ENCODE measurements at places on chromosomes 1 and 21.

DNA sequence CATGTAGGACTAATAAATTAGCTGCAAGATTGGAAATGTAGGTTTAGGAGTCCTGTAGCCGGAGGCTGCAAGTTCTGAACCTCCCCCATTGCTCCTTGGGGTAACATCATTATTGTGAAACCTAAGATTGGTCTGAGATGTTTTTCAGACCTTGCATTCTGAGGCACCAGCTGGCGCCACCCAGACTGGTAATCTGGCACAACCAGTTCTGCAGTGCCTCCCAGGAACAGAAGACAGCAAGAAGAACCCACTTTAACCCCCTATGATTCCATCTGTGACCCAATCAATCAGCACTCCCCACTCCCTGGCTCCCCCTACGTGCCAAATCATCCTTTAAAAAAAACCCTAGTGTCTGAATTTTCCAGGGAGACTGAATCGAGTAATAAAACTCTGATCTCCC, 11.6 kb upstream of the DNAJC6 start:
- peaks cover 4% of the 10 kb centered on the region for H3K36me3 ChIP-seq
- H3K4me3 ChIP-seq, result no peak overlapping the region
- H3K4me1 ChIP-seq, result peaks cover 8% of the 10 kb centered on the region
- H3K27ac ChIP-seq, result peak overlapping the region; percentile 7
- H3K27me3 ChIP-seq, result no peaks in the 10 kb centered on the region

- peak overlapping the region; percentile 90 for H3K27ac ChIP-seq
- peaks cover 45% of the 10 kb centered on the region for H3K4me1 ChIP-seq
- H3K36me3 ChIP-seq, result no peaks in the 10 kb centered on the region
- DNase-seq, result no peak
- H3K4me3 ChIP-seq, result no peak overlapping the region
- H3K27me3 ChIP-seq, result no peaks in the 10 kb centered on the region
Observed at GRCh38 chr1:8455700-8456307, 137.9 kb downstream of the SLC45A1 start.

DNA sequence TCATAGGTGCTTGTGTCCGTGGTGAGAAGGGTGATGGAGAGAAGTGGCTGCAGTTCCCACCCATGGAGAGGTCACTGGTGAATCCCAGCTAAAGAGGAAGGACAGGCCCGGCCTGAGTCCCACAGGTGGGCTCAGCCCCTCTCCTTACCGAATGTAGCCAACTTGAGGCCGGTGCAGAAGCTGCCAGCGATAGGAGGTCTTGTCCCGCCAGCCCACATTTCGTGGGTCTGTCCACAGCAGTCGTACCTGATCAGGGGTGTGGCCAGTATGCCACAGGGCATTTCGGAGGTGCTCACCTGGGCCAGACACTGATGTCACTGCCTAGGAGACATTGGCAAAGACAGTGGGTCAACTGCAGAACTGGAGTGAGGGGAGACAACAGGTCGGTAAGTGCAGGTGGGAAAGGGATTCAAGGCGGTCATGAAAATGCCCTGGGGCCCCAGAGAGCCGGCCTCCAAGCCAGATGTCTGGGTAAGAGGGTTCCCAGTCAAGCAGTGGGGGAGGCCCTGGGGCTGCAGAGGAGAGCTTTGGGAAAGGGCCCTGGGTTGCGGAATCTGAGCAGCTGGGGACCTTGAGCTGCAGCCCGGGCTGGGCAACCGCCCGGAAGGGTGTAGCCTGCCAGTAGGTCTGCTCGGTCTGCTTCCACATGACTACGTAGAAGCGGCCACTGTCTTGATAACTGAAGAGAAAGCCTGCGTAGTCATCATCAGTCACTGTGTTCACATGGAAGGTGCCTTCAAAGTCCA, 10.6 kb downstream of the THBS3 start:
- no peak overlapping the region for H3K27ac ChIP-seq
- H3K27me3 ChIP-seq, result no peaks in the 10 kb centered on the region
- no peak overlapping the region for H3K4me3 ChIP-seq
- H3K4me1 ChIP-seq, result peaks cover 24% of the 10 kb centered on the region
- H3K36me3 ChIP-seq, result peaks cover 5% of the 10 kb centered on the region
- no peak for DNase-seq

GRCh38 chr1:155392898-155393411, 72.3 kb downstream of the RUSC1 start:
- no peaks in the 10 kb centered on the region for H3K27me3 ChIP-seq
- peak overlapping the region; percentile 91 for H3K27ac ChIP-seq
- no peak for DNase-seq
- peaks cover 16% of the 10 kb centered on the region for H3K4me1 ChIP-seq
- peaks cover 40% of the 10 kb centered on the region for H3K36me3 ChIP-seq

DNA sequence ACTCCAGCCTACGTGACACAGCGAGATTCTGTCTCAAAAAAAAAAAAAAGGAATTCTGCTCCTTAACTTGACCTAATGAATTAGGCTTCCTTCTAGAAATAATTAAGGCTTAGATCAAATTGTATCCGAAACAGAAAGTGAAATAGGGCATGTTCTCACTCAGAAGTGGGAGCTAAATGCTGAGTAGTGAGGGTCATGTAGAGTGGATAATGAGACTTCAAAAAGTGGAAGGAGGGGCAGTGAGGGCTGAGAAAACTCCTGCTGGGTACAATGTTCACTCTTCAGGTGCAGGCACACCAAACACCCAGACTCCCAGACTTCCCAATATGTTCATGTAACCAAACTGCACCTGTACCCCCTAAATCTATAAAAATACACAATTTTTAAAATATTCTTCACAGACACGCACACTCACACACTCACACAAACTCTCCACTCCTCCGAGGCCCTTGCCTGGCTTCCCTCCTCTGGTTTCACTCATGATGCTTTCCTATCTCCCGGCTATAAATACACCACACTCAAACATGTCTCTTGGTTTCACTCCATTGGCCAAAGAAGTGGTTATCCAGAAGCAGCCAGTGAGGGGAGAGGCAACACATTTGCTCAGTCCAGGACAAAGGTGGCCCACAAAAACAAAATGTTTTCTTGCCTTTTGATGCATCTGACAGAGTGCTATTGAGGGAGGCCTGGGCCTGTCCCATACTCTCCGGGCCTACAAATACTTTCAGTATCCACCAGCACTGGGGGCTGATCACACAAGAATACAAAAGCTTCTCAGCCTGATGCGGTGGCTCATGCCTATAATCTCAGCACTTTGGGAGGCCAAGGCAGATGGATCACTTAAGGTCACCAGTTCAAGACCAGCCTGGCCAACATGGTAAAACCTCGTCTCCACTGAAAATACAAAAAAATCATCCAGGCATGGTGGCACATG, 249.2 kb downstream of the TOMM20 start:
- no peak overlapping the region for H3K27ac ChIP-seq
- H3K36me3 ChIP-seq, result no peaks in the 10 kb centered on the region
- peaks cover 17% of the 10 kb centered on the region for H3K4me1 ChIP-seq
- no peak for DNase-seq
- H3K4me3 ChIP-seq, result no peak overlapping the region

DNA sequence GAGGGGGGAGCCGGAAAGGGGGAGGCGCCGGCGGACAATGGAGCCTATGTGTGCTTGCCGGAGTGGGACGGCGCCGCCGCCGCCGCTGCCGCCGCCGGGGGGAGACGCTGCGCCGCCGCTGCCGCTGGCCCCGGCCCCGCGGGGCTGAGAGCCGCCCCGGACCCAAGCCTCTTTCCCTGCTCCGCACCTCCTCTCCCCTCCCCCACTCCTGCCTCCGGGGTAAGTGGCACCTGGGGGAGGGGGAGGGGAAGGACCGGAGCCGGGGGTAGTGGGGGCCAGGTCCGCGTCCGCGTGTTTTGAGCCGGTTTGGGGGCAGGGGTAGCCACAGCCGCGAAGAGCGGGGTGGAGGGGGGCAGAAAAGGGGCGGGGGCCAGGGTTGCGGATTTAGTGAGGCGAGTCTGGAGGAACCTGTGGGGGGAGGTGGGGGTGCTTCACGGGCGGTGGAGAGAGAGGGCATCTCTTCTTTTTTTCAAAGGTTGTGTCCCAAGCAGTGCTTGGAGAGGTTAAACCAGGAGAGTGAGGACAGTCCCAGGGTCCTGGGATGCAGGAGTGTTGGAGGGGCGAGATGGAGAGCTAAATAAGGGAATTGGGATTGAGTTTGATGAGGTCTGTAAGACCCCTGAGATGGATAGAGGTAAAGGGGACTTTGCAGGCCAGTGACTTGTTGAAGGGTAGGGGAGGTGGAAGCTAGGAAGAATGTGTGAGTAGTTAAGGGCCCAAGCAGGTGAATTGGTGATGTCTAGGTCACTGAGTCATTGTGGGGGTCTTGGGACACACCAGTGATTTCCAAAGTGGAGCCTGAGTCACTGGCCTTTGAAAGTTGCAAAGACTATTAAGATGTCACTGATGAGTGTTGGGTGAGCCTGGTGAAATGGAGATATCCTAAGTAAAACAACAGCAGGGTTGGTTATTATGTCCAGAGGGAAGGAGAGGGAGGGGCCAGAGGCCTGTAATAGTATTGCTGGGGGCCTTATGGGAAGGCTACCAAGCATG, 59.1 kb downstream of the BCL9 start:
- no peak for DNase-seq
- peaks cover 26% of the 10 kb centered on the region for H3K4me1 ChIP-seq
- H3K27me3 ChIP-seq, result no peaks in the 10 kb centered on the region
- peak overlapping the region; percentile 91 for H3K4me3 ChIP-seq

- peaks cover 13% of the 10 kb centered on the region for H3K27me3 ChIP-seq
- H3K4me3 ChIP-seq, result peak within 1 kb of the TSS; percentile 93
- peak within 1 kb of the TSS; percentile 87 for H3K27ac ChIP-seq
- peak; percentile 52 for DNase-seq
- H3K36me3 ChIP-seq, result peaks cover 4% of the 10 kb centered on the region
Observed at GRCh38 chr1:48776393-48777218, at the start of gene BEND5. Gene BEND5, minus strand, starts transcription at chr1:48776891. Its CDS starts 60 bp downstream, at chr1:48776831.

DNA sequence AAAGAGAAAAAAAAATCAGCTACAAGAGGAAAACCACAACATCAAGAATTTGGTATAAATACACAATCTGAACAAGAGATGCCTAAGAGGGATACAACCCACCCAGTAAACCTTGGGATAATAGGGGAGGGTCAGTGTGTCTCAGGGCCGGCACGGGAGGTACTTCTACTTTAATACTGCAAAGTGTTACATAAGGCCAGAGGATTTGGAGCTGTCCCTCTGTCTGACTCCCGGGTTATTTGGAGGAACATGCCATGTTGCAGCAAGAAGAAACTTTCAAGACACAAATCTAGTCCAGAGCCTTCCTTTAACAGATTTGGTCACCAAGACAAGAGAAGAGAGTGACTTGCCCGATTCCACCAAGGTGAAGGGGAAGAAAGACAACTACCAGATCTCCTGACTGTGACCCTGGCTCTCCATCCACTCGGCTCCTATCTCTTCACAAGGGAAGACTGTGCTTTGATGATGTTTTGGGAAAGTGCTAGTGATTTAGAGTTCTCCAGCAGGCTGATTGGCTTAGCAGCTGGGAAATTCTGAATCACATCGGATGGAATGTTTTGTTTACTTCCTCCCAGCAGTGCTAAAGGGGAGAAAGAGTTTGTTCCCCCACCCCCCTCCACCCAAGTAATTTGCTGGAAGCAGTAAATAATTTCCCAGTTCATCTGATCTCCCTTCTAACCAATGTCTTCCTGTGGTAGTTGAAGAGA, 29.3 kb downstream of the SGIP1 start:
- no peaks in the 10 kb centered on the region for H3K36me3 ChIP-seq
- H3K27me3 ChIP-seq, result no peaks in the 10 kb centered on the region
- H3K4me1 ChIP-seq, result peaks cover 13% of the 10 kb centered on the region
- H3K27ac ChIP-seq, result peak overlapping the region; percentile 2

- DNase-seq, result no peak
- peaks cover 51% of the 10 kb centered on the region for H3K27me3 ChIP-seq
- H3K36me3 ChIP-seq, result no peaks in the 10 kb centered on the region
Observed at GRCh38 chr1:78224246-78224785, 178.6 kb downstream of the GIPC2 start.

GRCh38 chr1:30692201-30692947, 31.0 kb downstream of the MATN1 start:
- no peak overlapping the region for H3K27ac ChIP-seq
- no peak overlapping the region for H3K4me3 ChIP-seq
- no peaks in the 10 kb centered on the region for H3K36me3 ChIP-seq

- no peaks in the 10 kb centered on the region for H3K27me3 ChIP-seq
- peaks cover 1% of the 10 kb centered on the region for H3K36me3 ChIP-seq
- no peak overlapping the region for H3K4me3 ChIP-seq
- H3K27ac ChIP-seq, result no peak overlapping the region
Observed at GRCh38 chr1:2975466-2976179, 45.6 kb upstream of the ACTRT2 start.

- no peak for DNase-seq
- no peak overlapping the region for H3K4me3 ChIP-seq
- H3K27me3 ChIP-seq, result no peaks in the 10 kb centered on the region
- no peak overlapping the region for H3K27ac ChIP-seq
- H3K36me3 ChIP-seq, result peaks cover 13% of the 10 kb centered on the region
Observed at GRCh38 chr1:102961549-102961948, 146.8 kb downstream of the COL11A1 start.

- peaks cover 90% of the 10 kb centered on the region for H3K27me3 ChIP-seq
- DNase-seq, result no peak
- H3K27ac ChIP-seq, result no peak within 1 kb of the TSS
- H3K36me3 ChIP-seq, result no peaks in the 10 kb centered on the region
Observed at GRCh38 chr1:6419804-6420453, at the start of gene HES2. Gene HES2, minus strand, starts transcription at chr1:6419919. Its CDS starts 99 bp downstream, at chr1:6419820.

GRCh38 chr21:42777064-42777756, 102.1 kb downstream of the WDR4 start:
- peaks cover 30% of the 10 kb centered on the region for H3K27me3 ChIP-seq
- H3K36me3 ChIP-seq, result peaks cover 35% of the 10 kb centered on the region
- H3K27ac ChIP-seq, result no peak overlapping the region
- no peak for DNase-seq
- no peak overlapping the region for H3K4me3 ChIP-seq

- no peak for DNase-seq
- no peaks in the 10 kb centered on the region for H3K36me3 ChIP-seq
- H3K4me3 ChIP-seq, result no peak overlapping the region
Observed at GRCh38 chr1:112991402-112992120, 35.6 kb upstream of the SLC16A1 start.

DNA sequence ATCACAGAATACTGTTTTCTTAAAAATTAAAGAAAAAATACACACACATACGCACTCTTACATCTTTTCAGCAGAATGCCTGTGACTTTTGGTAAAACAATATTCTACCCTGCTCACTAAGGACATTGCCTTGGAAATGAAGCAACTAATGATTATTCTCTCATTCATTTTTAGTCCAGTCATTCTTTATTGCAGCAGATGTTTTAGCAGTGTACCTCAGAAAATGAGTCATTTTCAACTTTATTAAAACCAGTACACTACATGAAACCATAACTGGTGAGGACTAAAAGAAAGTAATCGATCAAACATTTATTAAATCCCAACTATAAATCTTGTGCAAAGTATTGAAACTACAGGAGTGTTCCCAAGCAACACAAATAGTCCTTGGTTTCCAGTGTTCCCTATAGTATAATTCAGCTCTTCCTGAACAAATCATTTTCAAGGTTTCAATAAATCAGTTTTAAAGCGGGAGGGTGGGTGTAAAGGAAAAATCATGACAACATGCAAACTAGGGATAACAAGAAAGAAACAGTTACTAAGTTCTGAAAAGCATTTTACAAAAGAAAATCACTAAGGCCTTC, 114.2 kb downstream of the ADGRL4 start:
- H3K36me3 ChIP-seq, result no peaks in the 10 kb centered on the region
- no peak for DNase-seq
- no peak overlapping the region for H3K27ac ChIP-seq
- H3K27me3 ChIP-seq, result no peaks in the 10 kb centered on the region

GRCh38 chr1:109821221-109821669, 57.5 kb upstream of the EPS8L3 start:
- no peak overlapping the region for H3K27ac ChIP-seq
- peaks cover 3% of the 10 kb centered on the region for H3K4me1 ChIP-seq
- H3K36me3 ChIP-seq, result peaks cover 3% of the 10 kb centered on the region
- H3K27me3 ChIP-seq, result no peaks in the 10 kb centered on the region
